ENCODE measurements at places on chromosomes 2 and 18.
A peak's percentile ranks its signal among the peaks of the same experiment; 100 is the strongest.

DNA sequence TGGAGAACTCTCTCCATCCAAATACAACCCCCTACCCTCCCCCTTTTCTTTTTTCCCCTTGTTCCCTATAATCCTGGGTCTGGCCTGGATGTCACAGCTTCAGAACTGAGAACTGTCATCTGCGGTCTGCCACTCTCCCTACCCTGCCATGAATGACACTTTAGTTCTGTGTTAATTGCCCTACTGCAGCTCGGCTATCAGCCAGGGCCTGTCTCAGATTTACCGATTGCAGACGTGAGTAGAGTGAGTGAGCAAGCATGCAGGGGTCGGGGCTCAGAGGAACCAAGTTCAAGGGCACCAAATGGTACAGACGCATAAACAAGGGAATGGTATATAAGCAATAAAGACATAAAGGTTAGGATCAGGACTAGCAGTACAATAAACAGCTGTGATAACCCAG lies 967.8 kb downstream of the BCL11A start:
- DNase-seq = no peak

DNA sequence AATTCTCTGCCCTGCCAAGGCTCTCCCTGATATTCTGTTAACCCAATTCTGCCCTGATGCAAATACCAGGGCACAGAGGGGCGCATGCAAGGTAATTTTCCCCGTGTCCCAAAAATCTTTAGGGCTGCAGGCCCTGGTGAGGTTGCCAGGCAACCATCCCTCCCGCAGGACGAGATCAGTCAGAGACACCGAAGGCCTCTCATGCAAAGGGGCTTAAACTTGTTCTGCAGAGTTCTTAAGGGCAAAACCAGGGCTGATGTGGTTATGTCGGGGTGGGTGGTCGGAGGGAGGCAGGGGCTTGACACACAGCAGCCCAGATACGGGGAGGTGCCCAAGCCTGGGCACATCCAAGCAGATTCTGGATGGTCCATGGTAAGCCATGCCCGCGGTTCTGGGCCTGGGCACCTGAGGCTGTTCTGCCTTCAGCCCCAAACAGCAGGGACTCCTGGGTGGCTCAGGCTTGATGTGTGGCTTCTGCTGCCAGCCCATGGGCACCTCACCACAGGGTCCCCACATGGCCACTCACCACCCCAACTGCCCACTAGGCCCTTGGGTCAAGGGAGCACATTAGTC lies 27.2 kb downstream of the STEAP3 start:
- DNase-seq = no peak

- no peak for DNase-seq
Observed at GRCh38 chr2:205835251-205835791, 153.0 kb downstream of the NRP2 start.

GRCh38 chr2:200274116-200275075 lies 32.1 kb upstream of the SPATS2L start:
- no peak for DNase-seq

- peak; percentile 31 for DNase-seq
Observed at GRCh38 chr2:73070643-73071359, 711 bp downstream of the SFXN5 start.

GRCh38 chr18:69261406-69261805 lies 139.3 kb upstream of the DOK6 start:
- no peak for DNase-seq

GRCh38 chr2:61255580-61256437 lies 93.8 kb downstream of the C2orf74 start:
- DNase-seq = no peak

- no peak for DNase-seq
Observed at GRCh38 chr2:37201208-37201607, 4.9 kb downstream of the CEBPZOS start.

DNA sequence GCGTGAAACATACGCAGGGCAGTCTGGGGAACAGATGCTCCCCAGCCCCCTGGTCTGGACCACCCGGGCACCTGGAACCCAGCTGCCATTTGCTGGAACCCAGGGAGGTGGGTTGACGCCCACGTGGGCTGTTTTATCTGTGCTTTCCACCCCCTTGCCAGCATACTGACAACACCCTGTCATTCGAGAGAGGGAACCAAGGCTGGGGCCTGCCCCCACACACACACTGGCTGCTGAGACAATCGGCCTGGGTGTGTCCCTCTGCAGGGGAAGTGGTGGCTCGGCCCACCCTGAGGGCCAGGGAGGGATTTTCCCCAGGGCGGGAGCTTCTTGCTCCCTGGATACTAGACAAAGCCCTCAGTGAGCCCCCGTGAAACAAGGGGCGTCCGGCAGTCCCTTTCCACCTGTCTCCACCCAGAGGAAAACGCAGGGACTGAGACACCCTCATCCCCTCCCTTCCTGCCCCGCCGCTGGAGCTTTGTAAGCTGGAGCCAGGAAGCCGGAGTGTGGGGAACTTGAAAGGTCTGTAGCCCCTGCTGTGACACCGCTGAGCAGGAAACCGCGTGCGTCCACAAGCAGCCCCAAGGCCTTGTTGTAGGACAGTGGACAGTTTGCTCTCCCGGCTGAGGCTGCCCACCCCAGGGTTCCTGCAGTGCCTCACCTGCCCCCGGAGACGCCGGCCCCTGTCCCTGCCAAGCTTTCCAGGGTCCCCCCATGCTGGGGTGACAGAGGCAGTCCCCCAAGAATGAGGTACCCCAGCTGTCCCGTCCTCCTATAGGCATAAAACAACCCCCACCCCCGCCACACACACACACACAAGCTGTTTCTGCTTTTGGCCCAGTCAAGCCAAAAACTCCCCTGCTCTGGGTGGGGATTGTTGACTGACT lies 14.1 kb upstream of the KLF11 start:
- peak; percentile 70 for DNase-seq

GRCh38 chr2:235106874-235107639 lies 155.2 kb downstream of the SH3BP4 start:
- DNase-seq = peak; percentile 51

DNA sequence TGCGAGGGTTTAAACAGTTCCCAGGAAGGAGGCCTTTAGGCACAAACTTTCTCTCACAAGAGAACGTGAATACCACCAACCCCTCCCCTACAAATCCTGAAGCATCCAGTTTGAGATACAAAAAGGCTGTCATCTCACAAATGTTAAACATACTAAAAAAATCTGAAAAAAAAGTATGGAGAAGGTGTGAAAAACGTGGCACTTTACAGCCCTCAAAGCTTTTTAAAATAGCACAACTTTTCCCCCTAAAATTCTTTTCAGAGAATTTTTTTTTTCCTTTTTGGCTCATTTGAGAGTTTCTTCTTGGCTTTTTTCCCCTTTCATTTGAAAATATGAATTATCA lies 10.1 kb downstream of the ZEB2 start:
- DNase-seq = no peak

GRCh38 chr2:202122163-202122540 lies 49.1 kb downstream of the KIAA2012 start:
- no peak for DNase-seq

DNA sequence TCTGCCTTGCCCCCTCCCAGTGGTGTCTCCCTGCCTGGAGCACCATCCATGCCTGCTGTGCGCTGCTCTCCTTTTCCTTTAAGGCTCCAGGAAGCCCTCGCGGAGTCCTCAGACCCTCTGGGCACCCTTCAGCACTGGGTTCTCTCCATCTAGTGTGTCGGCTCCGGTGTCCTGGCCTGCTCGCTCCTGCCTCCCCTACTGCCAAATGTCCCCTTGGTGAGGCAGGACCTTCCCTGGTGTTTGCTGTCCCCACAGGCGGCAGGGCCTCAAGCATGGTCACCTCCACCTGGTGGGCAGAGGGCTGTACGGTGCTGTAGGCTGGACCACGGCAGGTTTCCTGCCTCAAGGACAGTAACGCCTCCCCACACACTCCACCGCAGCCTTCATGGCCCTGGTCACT lies 90.2 kb downstream of the DGKD start:
- no peak for DNase-seq

DNA sequence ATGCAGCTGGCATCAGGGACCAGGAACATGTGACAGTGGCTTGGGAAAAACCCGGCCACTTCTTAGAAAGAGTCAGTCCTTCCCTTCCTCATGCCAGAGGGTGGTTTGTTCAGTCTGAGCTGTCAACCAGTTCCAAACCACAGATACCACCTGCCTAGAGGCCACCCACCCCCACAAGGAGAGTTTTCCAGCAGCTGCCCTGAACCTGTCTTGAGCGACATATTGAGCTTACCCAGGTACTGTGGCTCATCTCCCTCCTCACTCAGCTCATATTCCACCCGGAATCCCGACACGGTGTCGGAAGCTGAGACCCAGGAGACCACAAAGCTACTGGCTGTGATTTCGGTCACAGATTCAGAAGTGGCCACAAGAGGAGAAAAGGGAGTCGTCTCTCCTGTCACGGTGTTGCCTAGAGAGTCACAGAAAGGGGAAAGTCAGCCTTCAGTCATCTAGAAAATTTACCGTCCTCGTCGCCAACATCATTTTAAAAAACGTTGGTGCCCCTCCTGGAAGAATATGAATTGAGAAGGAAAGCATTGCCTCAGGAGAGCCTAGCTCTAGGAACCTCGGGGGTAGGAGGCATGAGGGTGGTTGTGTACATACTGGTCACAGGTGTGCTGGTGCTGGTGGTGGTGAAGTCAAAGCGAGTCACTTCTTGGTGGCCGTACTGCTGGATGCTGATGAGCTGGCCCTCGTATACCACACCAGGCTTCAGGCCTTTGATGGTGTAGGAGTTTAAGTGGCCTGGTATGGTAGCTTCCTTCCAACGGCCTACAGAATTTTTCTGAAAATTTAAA lies 26.3 kb downstream of the FN1 start:
- DNase-seq = no peak

GRCh38 chr2:219435701-219436100 lies 1.1 kb downstream of the SPEG start:
- no peak for DNase-seq

- DNase-seq = no peak
Observed at GRCh38 chr2:167869200-167869599, 378.2 kb downstream of the STK39 start.

- DNase-seq = no peak
Observed at GRCh38 chr2:75018162-75018561, 59.7 kb downstream of the POLE4 start.

DNA sequence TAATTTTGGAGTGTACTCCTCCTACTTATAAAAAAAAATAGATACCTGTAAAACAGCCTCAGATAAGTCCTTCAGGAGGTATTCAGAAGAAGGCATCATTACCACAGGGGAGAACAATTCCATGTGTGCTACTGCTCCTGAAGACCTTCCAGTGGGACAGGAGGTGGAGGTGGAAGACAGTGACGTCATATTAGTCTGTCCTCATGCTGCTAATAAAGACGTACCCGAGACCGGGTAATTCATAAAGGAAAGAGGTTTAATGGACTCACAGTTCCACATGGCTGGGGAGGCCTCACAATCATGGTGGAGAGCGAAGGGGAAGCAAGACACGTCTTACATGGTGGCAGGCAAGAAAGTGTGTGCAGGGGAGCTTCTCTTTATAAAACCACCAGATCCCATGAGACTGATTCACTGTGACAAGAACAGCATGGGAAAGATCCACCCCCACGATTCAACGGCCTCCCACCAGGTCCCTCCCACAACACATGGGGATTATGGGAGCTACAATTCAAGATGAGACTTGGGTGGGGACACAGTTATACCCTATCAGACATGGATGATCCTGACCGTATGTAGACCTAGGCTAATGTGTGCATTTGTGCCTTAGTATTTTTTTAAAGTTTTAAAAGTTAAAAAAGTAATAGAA lies 98.4 kb downstream of the NDUFA10 start:
- DNase-seq = no peak

- peak; percentile 65 for DNase-seq
Observed at GRCh38 chr2:55843096-55843993, 80.2 kb downstream of the EFEMP1 start.

DNA sequence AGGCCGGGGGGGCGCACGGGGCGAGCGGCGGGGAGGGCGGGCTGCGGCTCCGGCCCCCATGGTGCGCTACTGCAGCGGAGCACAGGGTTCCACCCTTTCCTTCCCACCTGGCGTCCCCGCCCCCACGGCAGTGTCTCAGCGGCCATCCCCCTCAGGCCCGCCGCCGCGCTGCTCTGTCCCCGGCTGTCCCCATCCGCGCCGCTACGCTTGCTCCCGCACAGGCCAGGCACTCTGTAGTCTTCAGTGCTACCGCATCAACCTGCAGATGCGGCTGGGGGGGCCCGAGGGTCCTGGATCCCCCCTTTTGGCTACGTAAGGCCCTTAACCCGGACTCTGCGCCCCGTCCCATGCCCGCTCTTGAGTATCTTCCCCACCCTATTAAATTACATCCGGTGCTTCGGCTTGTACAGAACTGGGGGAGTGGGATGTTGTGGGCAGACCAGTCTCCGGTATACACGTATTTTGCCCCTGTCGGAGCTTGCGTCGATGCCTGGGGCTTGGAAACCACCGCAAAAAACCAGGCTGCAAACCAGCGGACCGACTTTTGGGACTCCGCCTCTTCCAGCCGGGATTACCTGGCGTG lies 598 bp upstream of the WBP1 start:
- peak; percentile 85 for DNase-seq

GRCh38 chr18:49814147-49814499 lies 790 bp upstream of the ACAA2 start:
- DNase-seq = peak; percentile 51

DNA sequence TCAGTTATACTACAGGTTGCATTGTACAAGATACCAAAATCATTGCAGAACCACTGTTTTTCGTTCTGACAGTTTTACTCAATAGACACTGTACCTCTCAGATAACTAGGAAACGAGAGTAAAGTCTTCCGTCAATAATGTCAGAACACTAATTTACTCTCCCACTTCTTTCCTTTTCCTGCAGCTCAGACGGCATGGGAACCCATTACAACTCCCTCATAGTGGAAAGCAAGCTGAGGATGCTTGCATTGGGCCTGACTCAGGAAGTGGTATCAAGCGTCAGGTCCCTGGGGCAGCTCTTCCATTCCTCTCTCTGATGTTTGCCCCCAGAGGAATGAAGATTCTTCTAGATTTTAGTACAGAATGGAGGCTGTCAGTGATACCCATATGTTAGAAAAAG lies 23.9 kb upstream of the FHL2 start:
- DNase-seq = no peak

DNA sequence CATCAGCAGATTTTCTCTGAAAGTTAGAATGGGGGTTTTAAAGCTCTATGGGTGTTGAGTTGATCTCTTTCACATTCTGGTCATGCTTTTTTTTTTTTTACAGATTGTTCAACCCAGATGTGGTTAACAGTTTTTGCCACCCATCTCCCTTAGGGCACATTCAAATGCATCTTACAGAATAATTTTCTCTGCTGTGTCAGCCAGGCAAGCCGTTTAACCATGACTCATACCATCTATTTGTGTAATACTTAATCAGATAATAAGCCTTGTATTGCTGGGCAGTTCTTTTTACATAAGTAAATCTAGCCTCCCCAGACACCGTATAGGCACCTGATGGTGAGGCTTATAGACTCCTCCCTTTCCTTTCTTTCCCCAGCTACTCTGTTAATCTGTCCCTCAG lies 62.0 kb downstream of the TGIF1 start:
- no peak for DNase-seq

GRCh38 chr2:220114443-220114842 lies 487.0 kb downstream of the SLC4A3 start:
- no peak for DNase-seq

DNA sequence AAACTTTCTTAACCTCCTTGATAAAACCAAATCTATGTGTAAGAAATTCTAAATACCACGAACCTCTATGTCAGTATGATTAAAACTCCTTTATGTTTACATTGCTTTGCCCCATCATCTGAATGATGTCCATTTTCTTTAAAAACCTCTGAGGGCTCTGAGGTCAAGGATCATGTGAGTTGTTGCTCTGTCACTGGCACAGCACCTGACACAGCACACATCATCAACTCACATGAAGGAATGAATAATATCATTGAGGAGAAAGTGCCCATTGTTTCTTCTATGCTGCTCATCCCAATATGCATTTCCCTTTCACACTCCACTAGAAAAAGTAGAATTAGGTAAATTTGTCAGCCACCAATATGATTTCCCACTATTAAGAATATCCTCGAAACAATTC lies 1178.7 kb upstream of the NRXN1 start:
- no peak for DNase-seq
